Heart right ventricle (tissue), 16 donors: ENCODE measurements at places on chromosomes 12 and 14.

DNA sequence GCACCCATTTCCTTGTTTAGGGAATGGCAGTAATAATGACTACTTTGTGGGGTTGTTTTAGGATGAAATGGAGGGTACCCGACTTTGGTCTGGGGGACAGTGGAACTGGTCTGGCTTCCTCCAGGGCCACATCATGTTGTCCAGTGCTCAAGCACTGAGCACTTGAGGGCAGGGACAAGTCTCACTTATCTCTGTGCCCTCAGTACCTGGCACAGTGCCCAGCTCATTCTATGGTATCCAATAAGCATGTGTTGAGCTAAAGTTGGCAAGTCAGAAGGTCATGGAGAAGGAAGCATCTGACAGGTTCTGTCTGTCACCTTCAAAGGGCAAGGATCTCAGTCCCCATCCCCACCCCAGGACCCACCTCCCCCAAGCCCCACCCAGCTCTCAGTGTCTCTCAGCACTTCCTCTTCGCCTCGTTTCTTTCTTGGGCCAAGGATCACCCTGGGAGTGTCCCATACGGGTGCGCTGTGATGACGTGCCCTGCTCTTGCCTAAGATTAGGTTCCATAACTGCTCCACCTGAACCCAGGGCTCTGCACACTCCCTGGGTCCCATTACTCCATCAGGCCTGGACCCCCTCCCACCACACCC is 24.3 kb upstream of the TMEM106C start:
- peak; percentile 62 for DNase-seq

- DNase-seq, result no peak
Observed at GRCh38 chr14:64867182-64867581, 12.5 kb downstream of the SPTB start.

DNA sequence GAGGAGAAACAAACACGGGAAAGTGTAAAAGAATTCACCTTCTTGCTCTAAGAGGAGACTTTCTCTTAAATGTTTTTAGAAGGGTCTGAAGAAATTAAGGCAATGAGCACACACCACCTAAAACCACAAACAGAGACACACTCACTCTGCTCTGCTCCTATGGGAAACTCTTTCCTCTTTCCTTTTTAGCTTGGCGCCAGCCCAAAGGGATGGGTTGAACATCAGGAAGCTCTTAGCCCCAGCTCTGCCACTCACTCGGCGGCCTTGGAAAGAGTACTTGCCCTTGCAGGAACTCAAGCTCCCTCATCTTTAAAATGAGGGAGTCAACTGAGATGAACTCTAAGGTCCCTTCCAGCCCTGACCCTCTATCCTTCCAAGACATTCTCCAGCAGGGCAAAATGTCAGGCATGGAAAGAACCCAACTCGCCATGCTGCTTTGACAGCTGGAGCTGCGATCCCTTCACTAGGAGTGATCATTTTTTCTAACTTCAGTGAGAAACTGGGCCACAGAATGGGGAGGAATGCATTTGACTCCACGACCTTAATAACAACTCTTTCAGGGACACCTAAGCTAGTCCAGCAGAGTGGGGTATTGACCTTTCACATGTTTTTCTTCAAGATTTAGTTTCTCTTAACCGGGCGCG is 980 bp upstream of the RNASE8 start:
- no peak for DNase-seq

DNA sequence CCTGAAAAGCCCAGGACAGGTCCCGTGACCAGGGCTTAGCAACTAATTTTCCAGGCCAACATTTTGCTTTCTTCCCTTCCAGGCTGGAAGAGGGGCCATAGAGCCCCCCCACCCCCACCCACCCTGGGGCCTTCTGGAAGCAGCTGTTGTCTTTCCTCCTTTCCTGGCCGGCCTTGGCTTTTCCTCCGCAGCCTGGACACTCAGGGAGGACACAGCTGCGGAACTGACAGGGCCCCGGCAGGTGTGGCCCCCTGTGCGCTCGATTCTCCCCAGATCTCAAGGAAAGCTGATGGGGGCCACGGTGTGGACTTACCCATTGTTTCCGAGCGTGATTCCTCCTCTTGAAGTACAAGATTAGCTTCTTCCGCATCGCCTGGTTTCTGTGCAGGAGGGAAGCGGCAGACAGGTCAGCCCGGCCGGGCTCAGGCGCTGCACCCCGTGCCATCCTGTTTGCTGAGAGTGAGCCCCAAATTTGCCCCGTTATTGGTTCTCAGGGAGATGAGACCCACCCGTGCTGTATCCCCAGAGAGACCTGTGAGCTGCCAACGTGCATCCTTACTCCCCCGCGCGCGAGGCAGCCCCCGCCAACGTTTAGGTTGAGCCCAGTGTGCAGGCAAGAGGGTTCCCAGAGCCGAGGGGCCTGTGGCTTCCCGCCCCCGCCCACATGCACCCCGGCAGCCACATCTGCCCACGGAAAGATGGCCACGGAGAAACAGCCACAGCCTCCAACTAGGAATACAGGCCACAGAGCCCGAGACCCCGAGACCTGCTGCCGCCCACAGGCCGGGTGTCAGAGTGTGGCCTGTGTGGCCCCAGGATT is 129.6 kb downstream of the NCOR2 start:
- DNase-seq, result no peak

DNA sequence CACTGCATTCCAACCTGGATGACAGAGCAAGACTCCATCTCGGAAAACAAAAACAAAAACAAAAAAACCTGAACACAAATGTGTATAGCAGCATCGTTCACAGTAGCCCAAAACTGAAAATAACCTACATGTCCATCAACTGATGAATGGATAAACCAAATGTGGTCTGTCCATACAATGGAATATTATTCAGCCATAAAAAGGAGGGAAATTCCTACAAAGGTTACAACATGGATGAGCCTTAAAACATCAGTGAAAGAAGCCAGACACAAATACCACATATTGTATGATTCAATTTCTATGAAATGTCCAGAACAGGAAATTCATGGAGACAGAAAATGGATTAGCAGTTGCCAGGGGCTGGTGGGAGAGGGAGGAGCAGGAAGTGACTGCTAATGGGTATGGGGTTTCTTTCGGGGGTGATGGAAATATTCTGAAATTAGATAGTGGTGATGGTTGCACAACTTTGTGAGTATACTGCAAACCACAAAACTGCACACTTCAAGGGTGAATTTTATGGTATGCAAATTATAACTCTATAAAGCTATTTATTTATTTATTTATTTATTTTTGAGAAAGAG is 4.0 kb downstream of the MYL2 start:
- DNase-seq, result no peak
